Omental fat pad (tissue), 4 donors: ENCODE measurements at places on chromosomes 1 and 21.

DNA sequence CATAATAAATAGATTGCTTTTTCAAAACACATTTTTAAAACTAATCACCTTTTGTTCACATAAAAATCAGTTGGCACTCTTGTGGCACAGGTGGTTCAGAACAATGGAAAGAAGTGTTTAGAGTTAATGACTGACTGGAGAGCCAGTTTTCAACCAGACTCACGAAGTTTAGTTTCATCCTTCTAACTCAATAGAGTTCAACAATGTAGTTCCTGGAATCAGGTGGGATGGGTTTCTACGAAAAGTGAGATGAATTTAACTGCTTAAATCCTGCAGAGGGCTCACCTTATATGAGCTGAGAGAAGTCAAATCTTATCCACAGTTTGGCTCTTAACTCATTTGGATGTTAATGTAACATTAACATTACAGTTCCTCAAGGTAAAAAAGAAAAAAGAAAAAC lies 116.5 kb downstream of the SMYD2 start:
- no peak for DNase-seq

DNA sequence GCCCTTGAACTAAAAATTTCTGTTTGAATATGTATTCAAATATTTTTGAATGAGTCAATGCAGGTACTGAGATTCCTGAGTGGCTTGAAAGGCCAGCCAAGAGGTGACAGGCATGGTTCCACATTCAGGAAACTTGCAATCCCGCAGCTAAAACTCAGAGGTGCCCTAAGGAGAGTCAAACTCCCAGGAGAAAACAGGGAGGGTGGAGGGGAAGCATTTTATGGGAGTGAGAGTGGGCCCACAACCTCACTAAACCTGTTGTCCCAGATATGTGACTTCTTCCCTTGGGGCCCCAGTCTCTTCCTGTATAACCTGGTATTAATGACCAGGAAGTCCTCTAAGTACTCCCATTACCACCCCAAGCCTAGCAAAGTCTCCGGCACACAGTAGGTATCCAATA lies 189.6 kb downstream of the PLPP3 start:
- no peak for DNase-seq

GRCh38 chr1:167430849-167431242 lies 87.5 kb downstream of the CD247 start:
- no peak for DNase-seq

DNA sequence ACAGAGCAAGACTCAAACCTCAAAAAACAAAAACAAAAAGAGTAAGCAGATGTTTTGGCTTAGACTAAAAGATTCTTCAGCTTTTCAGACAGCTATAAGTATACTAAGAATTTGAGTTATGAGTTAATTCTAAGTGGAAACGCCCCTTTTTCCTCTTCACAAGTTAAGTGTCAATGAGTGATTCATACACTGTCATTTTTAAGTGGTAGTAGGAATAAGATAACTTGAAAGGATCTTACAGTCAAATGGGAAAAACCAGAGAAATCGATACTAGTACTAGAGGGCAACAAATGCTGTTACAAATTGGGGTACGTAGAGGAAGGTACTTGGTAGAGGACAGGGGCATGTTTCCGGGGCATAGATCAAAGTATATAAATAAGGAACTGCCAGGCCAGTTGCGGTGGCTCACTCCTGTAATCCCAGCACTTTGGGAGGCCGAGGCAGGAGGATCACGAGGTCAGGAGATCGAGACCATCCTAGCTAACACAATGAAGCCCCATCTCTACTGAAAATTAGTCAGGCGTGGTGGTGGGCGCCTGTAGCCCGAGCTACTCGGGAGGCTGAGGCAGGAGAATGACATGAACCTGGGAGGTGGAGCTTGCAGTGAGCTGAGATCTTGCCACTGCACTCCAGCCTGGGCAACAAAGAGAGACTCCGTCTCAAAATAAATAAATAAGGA lies 7.4 kb downstream of the H3-3A start:
- DNase-seq: no peak

GRCh38 chr1:235878082-235878811 lies 11.5 kb upstream of the LYST start:
- DNase-seq: no peak

DNA sequence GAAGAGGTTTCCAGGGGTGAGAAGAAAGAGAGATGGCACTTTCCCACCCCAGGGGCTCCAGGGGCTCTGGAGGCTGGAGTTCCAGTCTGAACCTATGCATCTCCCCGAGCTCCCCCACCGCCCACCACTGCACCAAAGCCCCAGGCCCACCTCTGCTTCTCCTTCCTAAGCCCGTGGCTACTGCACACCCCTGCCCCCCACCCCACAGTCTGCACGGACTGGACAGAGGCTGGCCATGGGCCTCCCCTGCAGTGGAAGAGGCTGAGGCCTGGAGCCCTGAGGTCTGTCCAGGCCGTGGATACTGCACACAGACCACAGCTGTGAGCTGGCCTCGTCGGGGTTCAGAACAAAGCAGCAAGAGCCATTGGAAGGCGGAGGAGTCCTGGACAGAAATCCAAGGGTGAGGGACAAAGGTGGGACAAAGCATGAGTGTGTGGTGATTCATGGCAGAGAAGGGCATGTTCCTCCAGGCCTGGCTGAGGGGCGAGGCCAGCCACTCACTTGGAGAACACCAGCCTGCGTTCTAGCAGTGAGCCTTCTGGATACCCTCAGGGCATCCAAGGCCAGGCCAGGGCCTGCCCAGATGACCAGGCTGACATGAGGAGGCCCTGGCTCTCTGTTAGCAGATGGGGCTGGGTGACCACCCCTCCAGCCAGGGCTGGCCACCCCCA lies 244.8 kb upstream of the VAMP3 start:
- DNase-seq: no peak

DNA sequence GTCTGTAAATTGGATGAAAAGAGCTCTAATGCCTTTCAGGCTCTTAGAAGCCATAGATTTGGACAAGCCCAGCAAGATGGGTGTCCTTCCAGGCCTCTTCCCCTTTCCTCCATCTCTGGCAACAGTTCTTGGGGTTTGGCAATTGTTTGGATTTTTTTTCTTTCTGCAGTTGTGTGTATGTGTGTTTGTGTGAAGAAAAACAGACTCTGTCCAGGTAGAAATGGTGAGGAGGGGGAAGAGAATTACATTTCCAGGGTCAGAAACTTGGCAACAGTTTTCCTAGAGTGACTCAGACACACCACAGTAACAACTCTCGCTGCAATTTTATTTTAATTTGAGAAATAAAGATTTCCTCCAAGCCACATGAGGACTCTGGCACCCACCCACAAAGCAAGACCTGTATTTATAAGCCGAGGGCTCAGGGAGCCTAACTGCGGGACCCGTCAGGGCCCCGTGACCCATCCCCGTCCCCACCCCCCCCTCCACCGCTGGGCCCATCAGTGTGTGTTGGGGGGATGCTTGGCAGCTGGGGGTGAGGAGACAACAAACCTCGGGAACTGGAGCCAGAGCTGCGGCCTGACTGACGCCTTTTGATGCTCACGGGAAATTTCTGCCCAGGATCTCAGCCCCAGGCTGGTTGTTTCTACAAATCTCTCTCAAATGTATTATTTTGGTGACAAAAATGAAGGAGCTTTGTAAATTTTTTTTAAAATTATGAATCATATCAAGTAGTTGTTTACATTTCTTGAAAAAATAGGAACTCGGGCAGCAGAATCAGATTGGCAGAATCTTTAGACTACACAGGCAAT lies 4.4 kb downstream of the TMEM200B start:
- DNase-seq: no peak

GRCh38 chr21:46323227-46323709 lies 402 bp downstream of the C21orf58 start:
- DNase-seq: no peak

- DNase-seq: no peak
Measured at GRCh38 chr1:30475966-30476365, 247.4 kb downstream of the MATN1 start.

- DNase-seq: no peak
Measured at GRCh38 chr1:232271991-232272589, 357.8 kb downstream of the SIPA1L2 start.
